ENCODE measurements at places on chromosomes 7 and 10.

GRCh38 chr10:77723376-77723775 is 85.8 kb upstream of the KCNMA1 start:
- no peak for DNase-seq

- DNase-seq: no peak
Measured at GRCh38 chr10:37844644-37845043, 12.8 kb downstream of the ZNF248 start.

GRCh38 chr7:117942780-117943179 is 69.5 kb upstream of the CTTNBP2 start:
- DNase-seq: no peak

DNA sequence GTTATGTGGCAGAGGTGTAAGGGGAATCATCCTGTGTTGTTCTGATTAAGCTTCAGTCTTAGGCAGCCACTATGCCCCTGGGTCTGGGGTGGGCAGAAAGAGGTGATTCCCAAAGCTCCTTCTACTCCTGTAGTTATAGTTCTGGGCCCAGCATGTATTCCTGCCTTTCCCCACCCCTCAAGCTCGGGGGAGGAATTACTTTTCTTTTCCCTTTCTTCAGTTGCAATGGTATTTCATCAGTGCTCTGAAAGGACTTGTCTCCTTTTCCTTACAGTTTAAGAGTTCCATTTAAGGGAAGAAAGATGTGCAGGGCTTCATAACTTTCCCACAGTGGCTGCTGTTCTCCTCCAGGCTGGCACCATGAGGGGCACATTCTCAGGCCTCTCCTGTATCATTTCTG is 94.2 kb downstream of the MTPAP start:
- no peak for DNase-seq

- no peak for DNase-seq
Measured at GRCh38 chr7:91465595-91466061, 201.4 kb downstream of the FZD1 start.

DNA sequence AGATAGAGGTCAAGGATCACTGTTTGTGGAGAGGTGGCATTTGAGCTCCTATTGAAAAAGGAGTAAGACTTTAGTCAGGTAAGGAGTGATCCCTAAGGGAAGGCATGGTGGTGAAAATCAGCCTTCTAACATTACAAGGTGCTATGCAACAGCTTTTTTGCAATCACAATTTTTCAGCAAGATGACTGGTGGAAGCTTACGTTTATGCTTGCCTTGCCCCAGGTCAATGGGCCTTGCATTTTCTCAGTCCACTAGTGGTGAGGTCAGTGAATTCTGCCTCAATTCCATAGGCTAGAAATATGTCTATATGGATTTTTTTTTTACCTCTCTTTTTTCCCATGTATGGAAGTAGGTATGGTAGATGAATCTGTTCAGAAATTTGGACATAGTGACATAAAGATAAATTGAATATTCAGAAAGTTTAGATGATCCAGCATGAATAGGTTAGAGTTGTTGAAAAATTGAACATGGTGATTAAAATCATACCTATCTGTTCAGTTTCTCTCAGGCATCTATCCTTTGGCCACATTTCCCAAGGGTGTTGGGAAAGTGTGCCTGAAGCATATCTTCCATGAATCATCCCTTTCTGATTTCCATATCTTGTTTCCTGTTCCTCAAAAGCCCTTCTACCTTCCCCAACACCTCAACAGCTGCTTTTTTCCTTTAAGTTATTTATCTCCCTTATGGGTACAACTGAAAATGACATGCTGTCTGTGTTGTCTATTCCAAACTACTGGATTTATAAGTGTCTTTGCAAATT is 71.9 kb upstream of the PTPRZ1 start:
- DNase-seq: no peak

- DNase-seq: no peak
Measured at GRCh38 chr10:74924251-74924963, 98.0 kb downstream of the KAT6B start.

GRCh38 chr10:125868372-125868975 is 12.6 kb downstream of the DHX32 start:
- DNase-seq: peak; percentile 81

DNA sequence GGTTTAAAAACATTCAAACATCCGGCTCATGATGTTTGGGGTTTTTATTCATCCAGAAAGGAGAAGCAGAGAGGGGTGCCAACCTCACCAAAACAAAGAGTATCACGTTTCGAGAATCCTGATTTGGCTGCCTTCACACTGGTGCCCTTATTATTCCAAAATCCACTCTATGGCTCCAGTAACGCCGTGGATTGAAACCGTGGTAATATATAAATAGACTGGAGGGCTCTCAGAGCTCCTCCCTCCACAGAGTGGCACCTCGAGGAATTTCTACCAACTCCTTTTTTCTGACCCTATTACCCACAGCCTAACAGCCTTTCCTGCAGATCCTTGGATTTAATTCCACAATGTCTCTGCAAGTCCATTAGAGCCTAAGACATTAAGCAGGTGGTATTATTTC is 353.6 kb downstream of the CRPPA start:
- no peak for DNase-seq

DNA sequence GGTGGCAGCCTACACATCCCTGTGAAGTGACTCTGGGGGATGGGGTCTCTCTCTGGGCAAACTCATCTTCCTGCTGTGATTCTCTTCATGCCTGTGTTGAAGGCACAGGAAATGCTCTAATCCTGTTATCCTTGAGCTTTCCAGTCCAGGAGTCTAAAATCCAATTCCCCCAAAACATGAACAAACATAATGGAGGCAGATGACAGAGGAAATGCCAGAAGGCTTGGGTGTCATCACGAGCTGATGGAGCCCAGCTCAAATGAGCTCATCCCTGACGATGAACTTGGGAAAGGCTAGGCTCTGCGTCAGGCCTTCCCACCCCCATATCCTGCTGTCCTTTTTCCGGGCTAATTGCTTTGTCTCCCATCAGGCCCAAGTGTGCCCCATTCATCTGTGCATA is 165.9 kb upstream of the PODXL start:
- no peak for DNase-seq

DNA sequence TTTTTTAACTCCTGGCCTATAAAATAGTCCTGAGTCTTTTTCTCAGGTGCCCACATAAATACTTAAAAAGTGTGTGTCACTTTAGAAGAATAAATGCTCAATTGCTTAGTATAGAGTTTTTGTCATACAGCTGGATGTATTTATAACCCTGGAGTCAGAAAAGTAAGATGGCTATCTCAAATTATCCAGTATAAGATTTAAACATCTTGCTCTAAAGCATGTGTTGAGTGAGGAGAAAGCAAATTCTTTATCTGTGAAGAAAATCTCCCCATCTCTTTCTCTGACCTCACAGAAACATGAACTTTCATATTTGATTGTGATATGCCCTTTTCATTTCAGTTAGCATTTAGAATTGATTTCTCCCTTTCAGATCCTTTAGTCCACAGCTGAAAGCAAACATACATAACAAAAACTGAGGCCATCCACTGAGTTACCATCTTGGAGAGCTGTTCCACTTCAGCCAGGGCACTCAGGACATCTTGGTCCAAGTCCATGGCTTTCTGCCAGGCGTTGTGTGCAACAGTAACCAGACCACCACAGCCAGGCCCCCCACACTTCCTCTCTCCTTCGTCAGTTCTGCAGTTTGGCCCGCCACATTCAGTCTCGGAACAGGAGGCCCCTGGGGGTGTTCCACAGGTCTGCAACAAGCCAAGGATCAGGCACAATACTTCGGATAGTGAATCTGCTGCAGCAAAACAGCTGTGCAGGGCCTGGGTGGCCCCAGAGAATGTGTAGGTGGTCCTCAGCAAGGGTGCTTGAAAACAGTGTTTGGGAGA is 40.9 kb downstream of the DLD start:
- no peak for DNase-seq
